Naive B cell (primary cell): ENCODE measurements at places on chromosomes 1 and 21. TPM values are rescaled to one million over a fixed set of nuclear protein-coding genes. Genes with fewer than 3 reads are reported as not detected.

- H3K27ac ChIP-seq = no peak overlapping the region
- H3K36me3 ChIP-seq = peaks cover 10% of the 10 kb centered on the region
- DNase-seq = no peak
- peaks cover 12% of the 10 kb centered on the region for H3K4me1 ChIP-seq
- H3K27me3 ChIP-seq = no peaks in the 10 kb centered on the region
Observed at GRCh38 chr1:169327875-169328274, 39.7 kb downstream of the NME7 start.

DNA sequence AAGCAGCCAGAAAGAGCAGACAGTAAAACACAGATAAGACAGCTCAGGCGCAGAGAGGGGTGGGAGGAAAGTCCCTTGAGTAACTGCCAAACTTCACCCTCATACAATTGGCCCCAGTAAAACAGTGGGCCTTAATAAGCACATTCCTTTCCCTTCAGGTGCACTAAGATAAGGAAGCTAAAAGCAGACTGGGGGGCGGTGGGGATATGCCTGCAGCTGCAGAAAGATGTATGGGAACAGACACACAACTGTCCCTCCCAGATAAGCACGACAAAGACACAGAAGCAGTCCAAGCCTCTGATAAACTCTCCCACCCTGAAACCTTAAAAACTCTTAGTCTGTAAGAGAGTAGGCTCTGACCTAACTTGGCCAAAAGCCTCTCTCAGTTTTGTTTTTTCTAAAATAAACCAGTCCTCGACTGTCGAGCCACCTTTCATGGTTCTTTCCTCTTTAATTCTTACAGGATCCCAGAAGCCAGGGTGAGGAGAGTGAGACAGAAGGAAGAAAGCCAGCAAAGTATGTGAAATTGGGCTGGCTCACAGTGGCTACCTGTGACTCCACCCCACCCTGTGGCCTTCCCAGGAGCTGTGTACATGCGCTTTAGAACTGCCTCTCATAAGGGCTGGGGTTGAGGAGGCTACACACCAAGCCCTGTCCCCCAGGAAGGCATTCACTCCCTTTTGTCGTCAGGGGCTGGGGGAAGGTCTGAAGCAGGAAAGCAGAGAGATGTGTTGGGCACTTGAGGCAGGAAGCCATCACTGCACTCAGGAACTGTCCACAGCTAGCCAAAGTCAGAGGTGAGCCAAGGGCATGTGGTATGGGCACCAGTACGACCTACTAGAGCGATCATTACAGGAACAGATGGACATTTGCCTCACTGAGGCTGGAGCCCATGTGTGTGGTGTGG lies 4.6 kb downstream of the PGLYRP4 start:
- H3K36me3 ChIP-seq = peaks cover under 1% of the 10 kb centered on the region
- H3K27me3 ChIP-seq = peaks cover 84% of the 10 kb centered on the region
- H3K27ac ChIP-seq = no peak overlapping the region
- DNase-seq = no peak

DNA sequence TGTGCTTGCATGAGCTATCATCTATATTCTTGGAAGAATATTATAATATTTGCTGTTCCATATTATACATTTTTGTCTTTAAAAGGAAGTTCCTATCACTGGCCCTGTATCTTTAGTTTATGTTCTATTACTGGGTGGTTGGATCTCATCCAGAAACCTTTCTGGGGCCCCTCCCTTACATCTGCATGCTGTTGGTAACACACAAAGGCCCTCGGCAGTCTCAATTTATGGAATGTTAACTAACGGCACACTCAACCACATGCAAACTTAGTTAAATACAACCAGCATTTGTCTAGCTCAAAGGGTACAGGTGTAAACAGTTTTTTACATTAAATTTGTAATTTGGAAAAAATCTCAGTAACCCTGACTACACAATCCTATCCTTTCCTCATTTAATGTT lies 9.7 kb upstream of the HYI start:
- no peak for DNase-seq
- H3K27me3 ChIP-seq = no peaks in the 10 kb centered on the region
- H3K36me3 ChIP-seq = no peaks in the 10 kb centered on the region
- no peak overlapping the region for H3K27ac ChIP-seq
- peaks cover 7% of the 10 kb centered on the region for H3K4me1 ChIP-seq
- no peak overlapping the region for H3K4me3 ChIP-seq

GRCh38 chr1:184283999-184284398 lies 102.8 kb upstream of the C1orf21 start:
- no peak for DNase-seq
- no peak overlapping the region for H3K27ac ChIP-seq
- H3K36me3 ChIP-seq = no peaks in the 10 kb centered on the region
- no peak overlapping the region for H3K4me3 ChIP-seq
- H3K4me1 ChIP-seq = no peaks in the 10 kb centered on the region
- no peaks in the 10 kb centered on the region for H3K27me3 ChIP-seq

DNA sequence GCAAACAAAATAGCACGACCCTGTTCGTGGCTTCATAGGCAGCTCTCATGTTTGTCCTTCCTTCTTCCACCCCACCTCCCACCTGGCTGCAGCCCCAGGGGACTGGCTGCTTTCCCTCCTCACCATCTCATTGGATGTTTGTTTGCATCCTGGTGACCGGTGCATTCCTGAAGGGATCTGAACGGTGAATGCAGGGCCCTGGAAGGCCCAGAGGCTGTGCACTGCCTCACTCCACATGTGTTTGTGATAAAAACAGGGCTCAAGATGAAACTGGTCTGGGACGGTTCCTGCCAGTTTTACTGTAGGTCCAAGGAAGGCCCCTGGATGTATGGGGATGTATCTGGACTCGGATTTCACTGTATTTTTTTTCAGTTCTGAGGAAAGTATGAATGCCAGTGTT lies 42.8 kb downstream of the CNN3 start:
- H3K36me3 ChIP-seq = no peaks in the 10 kb centered on the region
- H3K27ac ChIP-seq = no peak overlapping the region
- H3K27me3 ChIP-seq = no peaks in the 10 kb centered on the region
- peaks cover 13% of the 10 kb centered on the region for H3K4me1 ChIP-seq

DNA sequence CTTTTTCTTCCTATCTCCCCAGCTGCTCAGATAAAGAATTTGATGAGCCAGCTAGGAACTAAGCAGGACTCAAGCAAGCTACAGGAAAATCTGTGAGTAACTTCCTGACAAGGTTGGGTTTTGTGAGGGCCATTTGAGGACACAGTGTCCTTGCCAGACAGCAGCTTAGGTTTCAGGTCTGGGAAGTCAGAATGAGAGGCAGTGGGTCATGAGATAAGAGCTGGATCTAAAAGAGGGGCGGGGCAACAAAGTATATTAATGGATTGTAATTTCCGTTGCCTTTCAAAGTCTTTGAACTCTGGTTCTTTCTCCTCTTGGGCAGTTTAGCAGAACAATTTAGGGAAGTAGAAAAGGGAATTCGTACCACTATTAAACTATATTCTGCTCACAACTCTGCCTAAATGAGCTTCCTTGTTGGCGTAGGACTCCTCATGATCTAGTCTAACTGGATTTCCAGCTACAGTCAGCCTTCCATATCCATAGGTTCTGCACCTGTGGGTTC lies 16.6 kb downstream of the STX12 start:
- no peak overlapping the region for H3K27ac ChIP-seq
- DNase-seq = no peak
- peaks cover 7% of the 10 kb centered on the region for H3K4me1 ChIP-seq
- H3K27me3 ChIP-seq = no peaks in the 10 kb centered on the region
- peaks cover 19% of the 10 kb centered on the region for H3K36me3 ChIP-seq

GRCh38 chr1:76154206-76154956 lies 79.8 kb downstream of the ST6GALNAC3 start:
- peak; percentile 67 for DNase-seq
- H3K27me3 ChIP-seq = no peaks in the 10 kb centered on the region
- H3K36me3 ChIP-seq = no peaks in the 10 kb centered on the region
- H3K27ac ChIP-seq = peak overlapping the region; percentile 87
- peak overlapping the region; percentile 91 for H3K4me3 ChIP-seq

DNA sequence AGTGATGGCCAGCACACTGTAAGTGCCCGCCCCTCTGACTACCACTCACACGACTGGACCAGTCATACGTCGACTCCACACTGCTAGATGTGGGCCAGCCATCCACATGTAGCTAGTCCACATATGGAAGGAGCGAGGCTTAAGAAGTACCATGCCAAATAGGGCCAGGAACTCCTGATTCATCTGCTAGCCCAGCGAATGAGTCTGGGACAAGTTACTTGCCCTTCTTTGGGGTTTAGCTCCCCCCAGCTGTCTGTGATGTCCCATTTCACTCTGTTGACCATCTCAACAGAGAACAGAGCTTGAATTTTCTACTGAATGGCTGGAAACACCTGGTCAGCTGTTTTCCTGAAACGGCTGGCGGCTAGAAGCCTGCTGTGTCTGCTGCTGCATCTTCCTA lies 5.8 kb downstream of the CSRP1 start:
- H3K36me3 ChIP-seq = no peaks in the 10 kb centered on the region
- no peak overlapping the region for H3K4me3 ChIP-seq
- H3K4me1 ChIP-seq = peaks cover 12% of the 10 kb centered on the region
- H3K27ac ChIP-seq = no peak overlapping the region

- H3K27me3 ChIP-seq = no peaks in the 10 kb centered on the region
- H3K36me3 ChIP-seq = no peaks in the 10 kb centered on the region
- H3K4me1 ChIP-seq = peaks cover 34% of the 10 kb centered on the region
Observed at GRCh38 chr21:43866659-43867331, 1.8 kb downstream of the AGPAT3 start.

DNA sequence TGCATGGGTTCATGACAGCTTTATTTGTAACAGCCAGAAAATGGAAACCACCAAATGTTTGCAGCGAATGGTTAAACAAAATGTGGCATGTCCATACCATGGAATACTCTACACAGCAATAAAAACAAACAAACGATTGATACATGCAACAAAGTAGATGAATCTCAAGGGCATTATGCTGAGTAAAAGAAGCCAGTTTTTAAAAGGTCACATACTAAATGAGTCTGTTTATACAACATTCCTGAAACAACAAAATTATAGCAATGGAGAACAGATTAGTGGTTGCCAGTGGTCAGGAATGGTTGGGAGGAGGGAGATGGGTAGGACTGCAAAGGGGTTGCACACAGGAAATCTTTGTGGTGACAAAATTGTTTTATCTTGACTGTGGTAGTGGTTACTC lies 202.4 kb upstream of the UBE2U start:
- no peak overlapping the region for H3K4me3 ChIP-seq
- no peaks in the 10 kb centered on the region for H3K4me1 ChIP-seq
- no peaks in the 10 kb centered on the region for H3K27me3 ChIP-seq
- no peak for DNase-seq
- H3K27ac ChIP-seq = no peak overlapping the region

DNA sequence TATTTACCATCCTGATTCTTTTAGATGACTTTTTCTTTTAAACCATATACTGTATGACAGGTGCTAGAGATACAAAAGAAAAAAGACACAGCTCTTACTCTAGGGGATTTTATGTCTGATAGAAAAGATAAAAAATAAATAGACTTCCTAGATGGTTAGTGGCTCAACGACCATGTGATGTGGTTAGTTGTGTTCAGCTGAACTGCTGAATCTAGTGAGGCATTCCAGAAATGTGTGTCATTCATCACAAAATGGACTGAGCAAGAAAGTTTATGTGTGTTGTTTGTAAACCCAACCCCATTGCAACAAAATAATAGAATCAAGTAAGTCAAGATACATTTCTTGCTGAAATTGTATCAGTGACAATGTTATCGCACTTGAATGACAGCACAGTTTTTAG lies 205.8 kb upstream of the LYPLAL1 start:
- peaks cover 3% of the 10 kb centered on the region for H3K27me3 ChIP-seq
- H3K27ac ChIP-seq = no peak overlapping the region
- H3K4me3 ChIP-seq = no peak overlapping the region
- no peak for DNase-seq

DNA sequence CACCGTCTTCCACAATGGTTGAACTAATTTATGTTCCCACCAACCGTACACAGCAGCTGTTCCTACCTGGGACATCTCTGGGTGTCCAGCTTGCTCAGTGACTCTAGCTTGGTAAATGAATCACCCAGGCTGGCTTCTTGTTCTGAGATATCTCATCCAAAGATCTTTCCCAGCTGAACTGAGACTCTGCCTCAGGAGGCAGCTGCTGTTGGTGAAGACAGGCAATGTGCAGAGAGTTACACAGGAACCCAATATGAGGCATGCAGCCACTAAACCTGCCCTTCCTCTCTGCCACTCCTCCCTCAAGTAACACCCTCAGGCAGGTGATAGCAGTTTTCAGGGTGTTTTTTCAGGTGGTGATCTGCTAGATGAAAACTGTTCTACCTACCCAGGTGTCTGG lies 14.0 kb upstream of the FOXO6 start:
- DNase-seq = no peak
- peaks cover 10% of the 10 kb centered on the region for H3K27me3 ChIP-seq
- no peak overlapping the region for H3K4me3 ChIP-seq
- H3K36me3 ChIP-seq = no peaks in the 10 kb centered on the region
- H3K27ac ChIP-seq = no peak overlapping the region

GRCh38 chr1:239128541-239128940 lies 257.8 kb upstream of the CHRM3 start:
- no peak overlapping the region for H3K27ac ChIP-seq
- DNase-seq = no peak
- H3K36me3 ChIP-seq = no peaks in the 10 kb centered on the region
- no peaks in the 10 kb centered on the region for H3K27me3 ChIP-seq
- no peak overlapping the region for H3K4me3 ChIP-seq

GRCh38 chr1:24425922-24426321 lies 10.3 kb downstream of the NIPAL3 start:
- peaks cover 10% of the 10 kb centered on the region for H3K4me1 ChIP-seq
- no peak for DNase-seq
- no peak overlapping the region for H3K4me3 ChIP-seq
- no peak overlapping the region for H3K27ac ChIP-seq

DNA sequence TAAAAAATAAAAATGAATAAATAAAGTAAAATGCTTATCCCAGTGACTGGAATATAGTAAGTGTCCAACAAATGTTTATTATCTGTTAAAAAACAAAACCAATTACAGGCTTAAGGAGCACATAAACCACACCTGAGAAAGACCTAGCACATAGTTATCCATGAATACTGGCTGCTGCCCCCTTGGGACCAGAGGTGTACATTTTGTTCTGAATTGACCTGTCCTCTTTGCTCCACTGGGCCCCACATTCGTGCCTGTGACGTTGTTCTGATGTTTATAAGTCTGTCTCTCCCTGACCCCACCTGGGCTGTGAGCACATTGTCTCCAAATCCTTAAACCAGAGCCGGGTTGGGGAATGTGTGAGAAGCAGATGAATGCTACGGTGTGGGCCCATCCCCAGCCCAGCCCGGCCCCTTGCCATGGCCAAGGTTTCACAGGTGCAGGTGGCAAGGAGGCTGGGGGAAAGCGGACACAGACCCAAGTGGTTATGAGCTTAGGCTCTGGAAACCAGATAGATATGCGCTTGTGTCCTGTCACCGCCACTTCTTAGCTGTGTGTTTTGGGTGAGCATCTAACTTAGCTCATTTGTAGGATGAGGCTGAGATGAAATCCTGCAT lies 29.1 kb downstream of the OPRD1 start:
- H3K4me3 ChIP-seq = no peak overlapping the region
- no peak overlapping the region for H3K27ac ChIP-seq
- no peaks in the 10 kb centered on the region for H3K36me3 ChIP-seq
- no peak for DNase-seq
- H3K4me1 ChIP-seq = peaks cover 2% of the 10 kb centered on the region

Gene GLRX2
- polyA plus RNA-seq = 13.3 TPM

Gene RHBDL2
- not detected for polyA plus RNA-seq

Gene PTPRF
- polyA plus RNA-seq = not detected

Gene PTPN7
- polyA plus RNA-seq = 19.0 TPM

Gene SERPINC1
- polyA plus RNA-seq = not detected

Gene LIN28A
- not detected for polyA plus RNA-seq

Gene MASP2
- polyA plus RNA-seq = not detected

Gene PLXNA2
- 0.91 TPM for polyA plus RNA-seq

Gene GRIK3
- 0.16 TPM for polyA plus RNA-seq

Gene ACTN2
- not detected for polyA plus RNA-seq
